ENCODE measurements at places on chromosomes 11 and 22.

GRCh38 chr11:103633068-103633788 is 403.2 kb upstream of the DDI1 start:
- DNase-seq: no peak

DNA sequence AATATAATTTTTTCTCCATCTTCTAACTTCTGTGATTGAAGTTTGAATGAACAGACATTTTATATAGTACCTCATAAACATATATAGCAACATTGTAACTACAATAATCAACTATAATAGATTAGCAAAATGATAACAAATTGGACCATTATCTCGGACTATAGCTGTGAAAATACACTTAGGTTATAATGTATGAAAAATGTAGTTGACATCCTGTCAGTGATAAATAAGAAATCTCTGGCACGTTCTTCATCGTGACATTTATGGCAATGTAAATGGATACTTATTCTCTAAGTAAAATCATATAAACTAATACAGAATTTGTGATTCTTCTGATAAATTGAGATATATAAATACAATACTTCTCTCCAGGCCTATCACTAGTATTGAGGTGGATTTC is 333.3 kb downstream of the GUCY1A2 start:
- DNase-seq: no peak

DNA sequence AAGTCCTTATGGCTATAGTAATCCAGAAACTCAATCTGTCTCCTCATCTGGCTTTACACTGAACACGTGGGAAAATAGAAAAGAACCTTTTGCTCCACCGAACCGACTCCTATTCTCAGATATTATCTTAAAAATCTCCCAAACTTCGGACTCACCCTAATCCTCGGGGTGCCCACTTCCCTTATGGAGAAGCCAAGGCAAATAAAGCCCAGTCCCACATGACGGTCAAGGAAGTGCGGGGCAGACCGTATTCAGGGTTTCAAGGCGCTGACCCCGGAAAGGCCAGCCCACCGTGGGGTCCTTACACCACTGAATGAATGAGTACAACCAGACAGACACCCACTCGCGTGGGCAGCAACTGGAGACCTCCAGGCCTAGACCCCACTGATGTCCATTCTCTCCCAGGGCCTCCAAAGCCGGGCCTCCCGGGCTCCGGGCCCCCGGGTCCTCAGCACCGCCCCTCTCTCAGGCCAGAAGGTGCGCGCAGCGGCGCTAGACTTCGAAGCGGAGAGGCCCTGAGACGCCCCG is 489 bp downstream of the NUP98 start:
- no peak for DNase-seq

GRCh38 chr11:44589301-44589700 is 23.8 kb downstream of the CD82 start:
- no peak for DNase-seq

DNA sequence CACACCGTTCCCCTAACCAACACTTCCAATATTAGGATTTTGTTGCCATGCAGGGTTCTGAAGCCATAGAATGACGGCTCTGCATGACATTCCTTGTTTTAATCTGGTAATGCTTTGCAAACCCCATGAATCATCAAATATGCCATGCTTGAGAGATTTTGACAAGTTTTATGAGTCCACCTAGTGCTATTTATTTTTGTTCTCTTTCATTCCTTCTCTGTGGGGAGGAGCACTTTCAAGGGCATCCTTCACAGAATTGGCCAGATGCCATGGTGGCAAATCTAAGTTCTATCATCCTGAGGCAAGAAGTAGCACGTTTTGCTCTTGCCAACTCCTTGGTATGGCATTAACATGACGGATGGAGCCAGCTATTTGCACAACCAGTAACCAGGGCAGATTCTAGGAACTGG is 268.4 kb downstream of the FAM76B start:
- DNase-seq: no peak

DNA sequence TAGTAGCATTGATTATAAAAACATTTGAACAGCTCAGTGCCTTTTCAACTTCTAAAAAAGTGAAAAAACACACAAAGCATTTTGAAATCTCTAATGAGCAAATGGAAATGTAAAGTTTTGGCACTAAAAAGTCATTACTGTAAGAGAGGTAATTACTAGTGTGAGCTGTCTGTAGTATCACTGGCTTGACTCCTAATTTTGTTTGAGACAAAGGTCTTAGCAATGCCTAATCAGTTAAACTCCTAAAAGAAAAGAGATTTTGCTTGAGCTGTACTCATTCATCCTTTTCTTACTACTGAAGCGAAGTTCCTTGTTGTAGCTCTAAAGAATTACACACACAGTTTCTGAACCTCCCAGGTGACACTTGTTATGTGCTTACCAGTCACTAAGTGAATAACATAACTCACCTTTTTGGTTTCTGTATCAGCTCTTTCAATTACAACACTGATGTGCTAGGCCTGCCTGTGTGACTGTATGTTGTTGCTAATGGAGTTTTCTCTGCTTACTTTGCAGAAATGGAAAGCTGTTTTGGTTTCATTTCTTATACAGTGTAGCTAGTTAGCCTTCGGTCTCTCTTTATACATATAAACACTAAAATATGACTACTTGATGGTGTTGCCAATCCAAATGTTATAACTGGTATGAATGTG is 924.4 kb upstream of the TENM4 start:
- no peak for DNase-seq

- DNase-seq: no peak
These were observed 20.9 kb downstream of the PANX1 start for GRCh38 chr11:94149431-94150017.

GRCh38 chr11:69662021-69662698 is 13.0 kb downstream of the LTO1 start:
- no peak for DNase-seq

- DNase-seq: no peak
These were observed 11.1 kb upstream of the CSF2RB start for GRCh38 chr22:36902143-36902926.
